Breast epithelium (tissue), 4 donors: ENCODE measurements at places on chromosomes 4 and X. TPM values are rescaled to one million over a fixed set of nuclear protein-coding genes. Genes with fewer than 3 reads are reported as not detected.
A peak's percentile ranks its signal among the peaks of the same experiment; 100 is the strongest.

GRCh38 chr4:1809754-1810502 is 16.8 kb downstream of the FGFR3 start:
- no peak for DNase-seq

- no peak for DNase-seq
Measured at GRCh38 chr4:156230176-156230575, 276.5 kb upstream of the CTSO start.

GRCh38 chr4:80240976-80241375 is 25.5 kb upstream of the FGF5 start:
- no peak for DNase-seq

DNA sequence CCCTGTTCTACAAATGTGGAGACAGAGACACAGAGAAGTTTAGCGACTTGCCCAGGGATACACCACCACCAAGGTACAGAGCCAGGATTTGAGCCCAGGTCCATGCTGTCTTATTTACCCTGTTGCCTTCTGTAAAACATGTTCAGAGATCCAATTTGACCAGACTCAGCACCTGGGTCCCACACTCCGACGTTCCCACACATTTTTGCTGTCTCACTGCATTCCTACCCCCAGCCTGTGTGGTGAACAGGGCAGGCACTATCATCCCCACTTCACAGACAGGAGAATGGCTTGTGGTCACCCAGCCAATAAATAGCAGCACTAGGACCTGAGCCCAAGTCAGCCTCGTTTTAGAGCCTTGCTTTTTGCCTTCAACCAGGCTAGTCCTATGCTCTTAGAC is 102.8 kb downstream of the PJA1 start:
- DNase-seq: peak; percentile 4

DNA sequence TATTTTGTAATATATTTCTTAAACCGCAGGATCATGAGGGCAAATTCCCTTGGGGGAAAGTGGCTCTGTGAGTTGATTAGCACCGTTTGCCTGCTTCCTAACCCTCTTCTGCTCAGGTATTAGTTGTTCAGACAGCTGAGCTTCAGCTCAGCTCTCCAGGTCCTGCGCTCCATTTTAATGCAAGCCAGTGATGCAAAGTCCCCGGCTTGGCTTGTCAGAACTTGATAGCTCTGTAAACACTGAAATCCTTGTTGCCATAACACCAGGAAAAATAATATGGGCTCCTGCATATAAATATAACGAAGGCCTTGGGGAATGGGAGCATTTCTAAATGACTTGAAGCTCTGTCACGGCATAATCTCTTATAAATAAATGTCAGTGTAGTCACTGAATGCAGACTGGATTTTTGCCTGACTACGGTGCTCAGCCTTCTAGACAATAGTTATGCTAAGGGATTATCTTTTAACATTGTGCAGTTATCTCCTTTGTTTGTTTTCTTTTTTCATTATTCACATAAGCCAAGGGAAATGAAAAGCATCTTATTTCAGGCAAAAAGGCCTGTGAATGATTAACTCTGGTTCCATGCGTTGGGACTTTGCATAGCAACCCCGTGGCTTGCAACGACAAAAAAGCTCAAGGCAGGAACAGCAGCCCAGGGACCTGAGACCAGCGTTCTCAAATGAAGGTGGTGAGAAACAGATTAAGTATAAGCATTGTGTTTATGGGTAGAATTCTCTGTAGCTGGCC is 253.2 kb downstream of the SPRY1 start:
- DNase-seq: peak; percentile 34

- no peak for DNase-seq
Measured at GRCh38 chrX:24210190-24210589, 60.7 kb downstream of the ZFX start.

DNA sequence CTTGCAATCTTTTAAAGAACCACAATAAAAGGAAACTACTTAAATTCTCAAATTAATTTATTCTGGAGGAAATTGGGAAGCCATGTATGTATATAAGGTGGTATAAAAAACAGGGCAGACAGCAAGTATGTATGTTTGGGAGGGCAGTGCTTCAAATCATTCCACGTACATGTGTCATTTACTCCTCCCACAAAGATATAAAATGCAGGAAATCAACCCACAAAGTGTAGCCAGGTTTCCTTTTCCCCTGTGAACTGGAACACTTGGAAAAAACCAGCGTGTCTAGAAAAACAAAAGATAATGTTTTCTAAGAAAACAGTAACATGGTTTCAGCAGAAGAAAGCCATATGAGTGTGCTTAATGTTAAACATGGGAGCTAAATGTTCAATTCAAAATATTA is 156.7 kb upstream of the FAM47A start:
- no peak for DNase-seq

- DNase-seq: no peak
Measured at GRCh38 chrX:129512409-129512808, 10.9 kb downstream of the SMARCA1 start.

GRCh38 chr4:187098429-187098828 is 374.8 kb upstream of the FAT1 start:
- no peak for DNase-seq

Gene LPAR4
- 0.98 TPM for total RNA-seq

Gene CBR4
- total RNA-seq: 19.8 TPM

Gene SH2D1A
- total RNA-seq: 0.88 TPM

Gene PWWP3B
- 7.0 TPM for total RNA-seq

DNA sequence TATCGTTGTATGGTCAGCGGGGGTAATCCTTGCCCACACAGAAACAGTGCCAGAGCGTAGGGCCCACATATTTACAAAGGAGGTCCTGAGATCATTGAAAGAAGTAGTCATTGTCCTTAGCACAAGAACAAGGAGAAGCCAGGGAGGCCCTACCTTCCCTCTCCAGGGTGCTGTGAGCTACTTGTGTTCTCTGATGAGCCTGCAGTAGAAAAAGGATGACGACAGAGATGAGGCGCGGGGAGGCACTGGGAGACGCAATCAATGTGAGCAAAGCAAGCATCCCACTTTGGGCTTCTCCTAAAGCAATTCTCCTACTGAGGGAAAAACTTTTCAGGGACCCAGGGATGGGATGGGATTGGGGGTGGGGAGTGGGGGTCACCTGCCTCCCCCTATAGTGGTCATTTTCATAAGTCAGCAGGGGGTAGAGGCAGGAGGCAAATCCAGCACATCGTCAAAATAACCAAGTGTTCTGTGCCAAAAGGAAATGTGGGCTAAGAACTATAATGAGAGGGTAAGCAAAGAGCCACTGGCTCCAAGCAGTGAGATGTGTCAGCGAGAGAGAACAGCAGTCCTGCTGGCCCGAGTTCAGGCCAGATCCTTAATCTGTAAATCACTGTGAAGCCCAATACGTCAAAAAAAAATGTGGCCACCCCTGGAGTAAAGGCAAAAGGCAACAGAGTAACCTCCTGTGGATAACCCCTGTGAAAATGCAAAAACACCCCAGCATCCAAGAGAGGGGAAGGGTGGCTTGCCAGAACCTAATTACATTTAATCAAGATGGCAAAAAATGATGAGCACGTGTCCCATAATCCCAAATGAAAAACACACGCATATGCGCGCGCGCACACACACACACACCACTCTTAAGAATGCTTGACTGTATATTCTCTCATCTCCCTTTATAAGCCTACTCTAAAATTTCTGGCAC is 136.6 kb upstream of the HHIP start:
- DNase-seq: no peak

DNA sequence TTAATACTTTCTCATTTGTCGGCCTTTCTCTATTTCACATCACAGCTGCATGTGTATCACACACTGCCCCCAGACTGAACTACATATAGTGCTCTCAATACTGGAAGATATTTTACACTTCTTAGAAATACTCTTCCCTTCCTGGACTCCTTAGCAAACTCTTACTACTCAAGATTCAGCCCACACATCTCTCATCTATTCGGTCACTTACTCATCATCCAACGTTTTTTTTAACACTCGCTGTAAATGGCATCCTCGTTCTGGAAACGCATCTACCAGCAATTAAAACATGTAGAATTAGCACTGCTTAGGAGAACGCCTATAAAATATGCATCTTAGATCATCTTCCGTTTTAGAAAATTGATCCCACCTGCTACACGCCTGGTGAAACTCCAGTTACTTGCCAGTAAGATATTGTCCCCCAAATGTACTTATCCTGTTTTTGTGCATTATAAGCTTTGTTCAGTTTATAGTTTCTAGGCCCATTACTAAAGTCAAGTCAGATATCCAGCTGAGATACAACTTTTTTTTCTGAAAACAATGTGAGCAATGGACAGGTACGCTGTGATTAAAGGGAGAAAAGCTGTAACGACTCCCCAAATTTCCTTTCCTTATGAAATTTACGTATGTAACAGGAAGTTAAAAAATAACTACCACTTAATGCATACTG is 1.0 kb downstream of the LRP2BP start:
- DNase-seq: no peak

- DNase-seq: no peak
Measured at GRCh38 chrX:154652311-154653047, 900 bp downstream of the CTAG2 start.

- no peak for DNase-seq
Measured at GRCh38 chr4:160818571-160818970, 1345.2 kb downstream of the FSTL5 start.

- DNase-seq: no peak
Measured at GRCh38 chr4:139532947-139533346, 23.1 kb downstream of the SETD7 start.

Gene ZCCHC18
- total RNA-seq: 5.2 TPM

Gene CLIC2
- total RNA-seq: 23.8 TPM

- DNase-seq: no peak
Measured at GRCh38 chr4:85734424-85734831, 259.5 kb downstream of the ARHGAP24 start.

Gene IL21
- total RNA-seq: not detected

GRCh38 chrX:133670383-133670782 is 255.1 kb upstream of the GPC4 start:
- no peak for DNase-seq

Gene SAGE1
- not detected for total RNA-seq

Gene CPZ
- 7.5 TPM for total RNA-seq

Gene MAP7D2
- total RNA-seq: 0.48 TPM

GRCh38 chr4:155017426-155017825 is 191.0 kb upstream of the NPY2R start:
- no peak for DNase-seq

GRCh38 chrX:105314458-105314857 is 94.0 kb upstream of the TEX13A start:
- DNase-seq: no peak

- DNase-seq: peak; percentile 30
Measured at GRCh38 chrX:635428-636090, 5.0 kb downstream of the SHOX start.

- DNase-seq: no peak
Measured at GRCh38 chrX:11724122-11725017, 33.7 kb upstream of the MSL3 start.

Gene IL2RG
- 10.8 TPM for total RNA-seq

GRCh38 chr4:140326395-140326993 is 47.0 kb upstream of the SCOC start:
- DNase-seq: no peak
